Neural crest cell (in vitro differentiated cells): ENCODE measurements at places on chromosomes 2 and 18.
A peak's percentile ranks its signal among the peaks of the same experiment; 100 is the strongest.

DNA sequence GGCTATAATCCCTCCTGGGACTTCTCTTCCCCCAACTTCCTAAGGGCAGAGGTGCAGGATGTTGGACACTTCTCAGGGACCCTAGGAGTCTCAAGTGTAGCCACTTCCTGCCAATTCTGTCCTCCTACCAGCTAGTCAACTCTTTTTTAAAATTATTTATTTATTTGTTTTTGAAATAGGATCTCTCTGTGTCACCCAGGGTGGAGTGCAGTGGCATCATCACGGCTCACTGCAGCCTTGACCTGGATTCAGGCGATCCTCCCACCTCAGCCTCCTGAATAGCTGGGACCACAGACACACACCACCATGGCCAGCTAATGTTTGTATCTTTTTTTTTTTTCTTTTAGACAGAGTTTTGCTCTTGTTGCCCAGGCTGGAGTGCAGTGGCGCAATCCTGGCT is 11.5 kb downstream of the SFTPB start:
- no peak for DNase-seq

- DNase-seq = no peak
These were observed 39.4 kb downstream of the MAP4K4 start for GRCh38 chr2:101736861-101737291.

GRCh38 chr2:98484121-98484557 is 39.5 kb downstream of the INPP4A start:
- DNase-seq = no peak

GRCh38 chr2:214004463-214004862 is 406.4 kb upstream of the VWC2L start:
- DNase-seq = no peak

- no peak for DNase-seq
These were observed 13.1 kb downstream of the KLF11 start for GRCh38 chr2:10056439-10056838.

DNA sequence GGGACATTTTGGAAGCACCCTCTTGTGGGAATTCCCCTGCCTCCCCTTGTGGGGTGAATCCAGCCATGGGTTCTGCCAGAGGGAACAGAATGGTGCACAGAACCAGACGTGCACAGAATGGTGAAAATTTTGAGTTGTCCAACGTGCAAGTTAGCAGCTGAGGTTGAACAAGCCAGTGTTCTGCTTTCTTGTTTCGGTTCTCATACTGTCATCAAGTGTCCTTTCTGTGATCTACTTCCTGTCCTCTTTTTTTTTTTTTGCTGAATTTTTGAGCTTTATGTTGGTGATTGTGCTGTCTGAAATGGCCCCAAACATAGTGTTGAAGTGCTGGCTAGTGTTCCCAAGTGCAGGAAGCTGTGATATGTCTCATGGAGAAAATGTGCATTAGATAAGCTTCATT is 21.5 kb upstream of the REEP1 start:
- DNase-seq = no peak

GRCh38 chr18:48987821-48988220 is 37.1 kb upstream of the SMAD7 start:
- DNase-seq = no peak

GRCh38 chr18:53543711-53544110 is 680.8 kb downstream of the MBD2 start:
- DNase-seq = no peak

GRCh38 chr2:84971510-84972206 is 697 bp downstream of the KCMF1 start:
- DNase-seq = peak; percentile 44

- no peak for DNase-seq
These were observed 365.2 kb downstream of the FBXO15 start for GRCh38 chr18:73782405-73782804.

- no peak for DNase-seq
These were observed 10.0 kb upstream of the GCA start for GRCh38 chr2:162333968-162334367.

DNA sequence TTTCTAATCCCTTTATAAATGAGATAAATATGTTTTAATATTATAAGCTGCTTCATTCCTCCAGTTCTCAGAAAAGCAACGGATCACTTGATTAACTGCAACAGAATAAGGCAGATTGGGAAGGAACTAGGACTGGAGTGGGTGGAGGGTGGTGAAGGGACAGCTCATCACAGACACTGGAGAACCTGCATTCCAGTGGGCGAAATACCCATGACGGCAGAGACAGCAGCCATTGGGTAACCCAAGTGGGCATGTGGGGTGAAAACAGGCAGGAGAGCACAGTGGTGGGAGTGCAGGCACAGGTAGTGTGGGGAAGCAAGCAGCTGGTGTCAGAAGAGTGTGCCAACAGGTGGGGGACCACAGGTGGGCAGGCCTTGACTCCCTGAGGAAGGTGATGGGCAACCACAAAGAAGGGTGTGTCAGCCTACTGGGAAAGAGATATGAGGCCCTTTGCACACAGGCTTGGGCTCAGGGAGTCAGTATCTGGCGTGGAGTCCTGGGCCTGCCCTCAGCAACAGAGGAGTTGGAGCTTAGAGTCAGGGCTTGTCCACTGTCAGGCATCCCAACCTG is 27.2 kb downstream of the DPYSL5 start:
- DNase-seq = no peak

DNA sequence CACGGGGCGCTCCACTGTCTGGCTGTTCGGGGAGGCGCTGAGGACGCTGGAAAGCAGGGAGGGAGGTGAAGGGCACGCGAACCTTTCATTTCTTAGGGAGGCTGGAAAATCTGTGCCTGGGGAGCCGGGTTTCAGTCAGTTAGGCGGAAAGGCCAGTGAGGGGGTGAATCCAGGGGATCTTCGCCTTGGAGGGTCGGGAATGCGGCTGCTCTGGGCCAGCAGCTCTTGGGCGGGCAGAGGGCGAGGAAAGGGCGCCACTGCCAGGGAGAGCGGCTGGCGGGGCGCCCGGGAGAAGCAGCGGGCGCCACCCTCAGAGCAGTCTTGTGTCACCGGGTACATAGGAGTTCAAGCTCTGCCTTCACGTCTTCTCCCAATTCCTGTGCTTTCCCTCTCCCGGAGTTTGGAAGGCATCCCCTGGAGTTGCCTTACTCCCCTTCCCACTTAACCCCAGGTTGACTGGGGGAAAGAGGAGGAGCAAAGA is 1.4 kb downstream of the CCDC85A start:
- no peak for DNase-seq

- DNase-seq = no peak
These were observed 116.0 kb downstream of the COPS8 start for GRCh38 chr2:237201461-237202287.

- DNase-seq = no peak
These were observed 12.0 kb upstream of the TFPI start for GRCh38 chr2:187566266-187566665.

GRCh38 chr2:158716121-158716791 is 78.9 kb upstream of the DAPL1 start:
- peak; percentile 31 for DNase-seq

- DNase-seq = no peak
These were observed 663 bp downstream of the RHBDD1 start for GRCh38 chr2:226836548-226836885.
